ENCODE measurements at places on chromosomes 5 and 9.

DNA sequence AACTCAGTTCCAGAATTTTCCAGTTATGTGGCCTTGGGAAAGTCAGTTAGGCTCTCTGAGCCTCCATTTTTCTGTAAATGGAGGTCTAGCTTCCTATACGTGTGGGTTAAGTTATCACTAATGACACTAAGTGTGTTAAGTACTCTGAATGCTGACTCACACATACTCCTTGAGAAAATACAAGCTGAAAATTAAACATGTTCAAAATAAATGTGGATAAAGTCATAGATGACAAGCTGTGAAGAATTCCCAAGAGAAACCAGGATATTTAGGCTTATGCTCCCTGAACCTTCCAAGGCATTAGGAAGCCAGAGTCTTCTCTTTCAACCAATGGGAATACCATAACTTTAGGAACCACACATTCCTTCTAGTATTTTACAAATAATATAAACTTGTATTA is 58.1 kb downstream of the ABCA1 start:
- H3K4me1 ChIP-seq = peaks cover 57% of the 10 kb centered on the region
- DNase-seq = no peak
- H3K27ac ChIP-seq = peak overlapping the region; percentile 98
- H3K27me3 ChIP-seq = no peaks in the 10 kb centered on the region

DNA sequence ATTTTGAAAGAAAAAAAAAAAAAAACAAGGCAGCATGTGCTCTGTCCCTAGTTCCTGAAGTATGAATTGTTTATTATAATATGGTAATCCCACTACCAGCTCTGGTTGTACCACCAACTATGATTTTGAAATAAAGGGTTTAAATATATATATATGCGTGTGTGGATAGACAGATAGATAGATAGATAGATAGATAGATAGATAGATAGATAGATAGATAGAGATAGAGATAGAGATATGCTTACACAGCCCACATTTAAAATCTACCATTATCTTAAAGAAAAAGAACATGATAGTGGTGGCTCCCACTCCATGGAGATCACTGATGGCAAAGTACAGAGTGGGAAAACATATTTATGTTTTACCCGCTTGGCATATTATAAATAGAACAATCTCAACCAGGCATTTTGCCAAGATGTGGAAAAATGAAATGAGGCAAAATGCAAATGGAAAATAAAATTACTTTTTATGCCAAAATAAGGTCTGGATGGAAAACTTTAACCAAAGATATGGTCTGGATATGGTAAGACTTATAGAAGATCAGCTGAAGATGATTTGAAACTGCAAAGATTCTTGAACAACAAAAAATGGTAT is 170.0 kb downstream of the ARL15 start:
- no peaks in the 10 kb centered on the region for H3K4me1 ChIP-seq
- H3K4me3 ChIP-seq = no peak overlapping the region
- H3K27ac ChIP-seq = no peak overlapping the region
- no peak for DNase-seq

DNA sequence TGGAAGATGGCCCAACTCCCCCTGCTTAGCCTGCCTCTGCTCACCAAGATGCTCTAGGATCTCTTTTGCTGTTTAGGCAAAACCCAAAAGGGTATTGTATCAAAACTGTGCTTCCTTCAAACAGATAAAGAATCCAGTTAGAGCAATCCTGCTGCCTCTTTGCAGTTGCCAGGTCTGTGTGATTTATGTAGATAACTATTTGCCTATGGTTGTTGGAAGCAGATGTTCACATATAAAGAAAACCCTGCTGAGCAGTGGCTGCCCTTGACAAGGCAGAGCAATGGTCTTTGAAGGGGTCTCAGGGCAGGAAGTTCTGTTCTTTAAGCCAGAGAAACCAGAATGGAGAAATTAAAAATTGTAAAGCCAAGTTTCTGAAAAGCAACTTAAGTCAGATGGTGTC is 68.6 kb downstream of the LRRC70 start:
- no peaks in the 10 kb centered on the region for H3K27me3 ChIP-seq
- H3K4me3 ChIP-seq = no peak overlapping the region
- no peak for DNase-seq
- H3K36me3 ChIP-seq = no peaks in the 10 kb centered on the region
- no peaks in the 10 kb centered on the region for H3K4me1 ChIP-seq

GRCh38 chr5:14261235-14261634 is 118.1 kb downstream of the TRIO start:
- no peak overlapping the region for H3K4me3 ChIP-seq
- peaks cover 65% of the 10 kb centered on the region for H3K4me1 ChIP-seq

DNA sequence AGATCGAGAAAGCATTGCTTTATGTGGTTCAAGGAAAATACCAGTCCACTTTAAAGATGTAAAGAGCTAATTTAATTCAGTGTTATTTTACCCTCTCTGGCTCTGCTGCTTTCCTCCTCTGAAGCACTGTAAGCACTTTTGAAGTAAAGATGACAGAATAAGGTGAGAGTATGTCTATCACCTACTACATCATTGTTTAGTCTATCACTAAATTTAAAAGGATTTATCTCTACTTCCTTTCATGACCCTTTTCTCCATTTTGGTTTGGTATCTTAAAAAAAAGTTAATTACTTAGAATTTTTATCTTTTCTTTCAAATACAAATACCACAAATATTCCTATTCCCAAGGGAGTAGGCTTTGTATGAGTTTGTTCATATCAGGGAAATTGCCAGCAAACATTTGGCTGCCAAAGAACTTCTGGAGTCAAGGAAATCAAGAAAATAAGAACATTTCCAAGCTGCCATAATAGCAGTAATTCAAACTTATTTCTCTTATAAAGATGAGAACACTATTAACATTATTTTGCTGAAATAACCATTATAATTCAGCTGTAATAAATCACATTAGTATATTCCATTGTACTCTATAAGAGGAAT is 77.8 kb downstream of the SLC38A9 start:
- no peaks in the 10 kb centered on the region for H3K36me3 ChIP-seq
- H3K4me1 ChIP-seq = no peaks in the 10 kb centered on the region
- no peak for DNase-seq
- no peak overlapping the region for H3K4me3 ChIP-seq
- no peaks in the 10 kb centered on the region for H3K27me3 ChIP-seq

- H3K27ac ChIP-seq = no peak overlapping the region
- no peaks in the 10 kb centered on the region for H3K4me1 ChIP-seq
- DNase-seq = no peak
- H3K4me3 ChIP-seq = no peak overlapping the region
Measured at GRCh38 chr9:110472111-110472510, 107.4 kb downstream of the SVEP1 start.

DNA sequence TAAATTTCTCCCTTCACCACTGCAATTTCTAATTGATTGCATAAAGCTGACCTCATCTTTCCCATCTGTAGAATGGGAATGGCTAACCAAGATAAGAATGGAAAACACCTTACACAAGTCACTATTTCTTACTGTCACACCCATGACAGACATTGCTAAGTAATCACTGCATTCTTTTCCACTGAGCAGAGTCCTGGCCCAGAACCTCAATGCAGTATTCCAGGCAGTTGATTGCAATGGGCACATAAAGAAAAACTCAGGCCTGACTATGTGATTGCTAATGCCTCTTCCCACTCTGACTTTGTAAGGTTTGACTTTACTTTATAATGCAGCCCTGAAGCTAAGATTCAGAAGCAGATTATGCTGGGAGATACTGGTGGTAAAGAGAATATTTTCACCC is 29.3 kb downstream of the TRIM32 start:
- no peak overlapping the region for H3K27ac ChIP-seq
- H3K4me1 ChIP-seq = no peaks in the 10 kb centered on the region
- no peak overlapping the region for H3K4me3 ChIP-seq
- peaks cover 4% of the 10 kb centered on the region for H3K27me3 ChIP-seq
- H3K36me3 ChIP-seq = no peaks in the 10 kb centered on the region

Measured in RWPE2 (cell line).